ENCODE measurements at places on chromosomes 2 and 18.

DNA sequence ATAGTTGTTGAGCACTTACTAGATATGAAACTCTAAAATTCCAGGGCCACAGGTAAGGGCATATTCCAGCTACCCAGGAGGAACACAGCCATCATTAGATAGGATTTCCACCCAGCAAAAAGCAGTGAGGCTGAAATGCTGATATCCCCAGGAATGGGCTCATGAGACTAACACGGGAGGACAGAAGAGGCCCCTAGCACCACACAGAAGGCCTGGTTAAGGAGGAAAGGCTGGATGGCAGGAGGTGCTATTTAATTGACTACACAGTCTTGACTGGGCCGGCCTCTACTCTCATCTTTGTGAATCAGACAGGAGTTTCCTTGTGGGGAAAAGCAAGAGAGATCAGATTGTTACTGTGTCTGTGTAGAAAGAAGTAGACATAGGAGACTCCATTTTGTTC lies 61.7 kb downstream of the MRPL35 start:
- no peak for DNase-seq

DNA sequence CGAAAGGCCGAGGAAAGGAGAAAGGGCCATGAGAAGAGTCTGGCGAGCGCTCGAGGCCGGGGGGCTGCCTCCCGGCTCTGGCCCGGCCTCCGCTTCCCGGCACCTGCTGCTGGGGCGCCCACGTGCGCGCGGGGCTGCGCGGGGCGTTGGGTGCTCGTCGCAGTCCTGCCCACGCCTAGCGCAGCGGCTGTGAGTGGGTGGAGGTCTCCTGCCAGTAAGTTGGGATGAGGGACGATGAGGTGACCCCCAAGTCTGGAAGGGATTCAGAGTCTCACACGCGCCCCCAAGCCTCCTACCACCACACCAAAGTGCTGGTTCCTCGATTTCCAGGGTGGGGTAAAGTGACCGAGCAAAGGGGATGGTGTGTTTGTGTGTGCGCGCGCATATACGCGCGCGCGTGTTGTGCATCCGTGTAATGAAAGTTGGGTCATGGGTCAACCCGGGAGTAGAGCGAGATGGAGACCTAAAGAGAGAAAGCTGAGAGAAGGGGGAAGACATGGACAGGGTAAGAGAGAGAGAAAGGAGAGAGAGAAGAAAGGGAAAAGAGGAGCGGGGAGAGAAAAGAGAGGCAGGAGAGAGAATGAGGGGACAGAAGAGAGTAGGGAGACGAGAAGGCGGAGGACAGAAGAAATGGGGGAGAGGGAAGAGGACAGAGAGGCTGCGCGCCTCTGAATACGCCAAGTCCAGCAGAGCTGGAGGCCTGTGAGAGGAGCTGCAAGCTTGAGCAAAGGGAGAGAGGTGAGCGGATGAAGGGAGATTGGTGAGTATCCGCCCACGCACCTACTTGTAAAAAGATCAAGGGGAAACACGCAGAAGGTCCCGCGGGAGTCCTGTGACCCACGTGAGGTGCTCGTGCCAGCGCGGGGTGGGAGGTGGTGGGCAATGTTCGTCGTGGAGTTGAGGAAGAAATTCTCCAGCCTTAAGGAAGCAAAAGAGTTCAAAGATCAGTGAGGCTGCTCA lies 1.7 kb upstream of the NETO1 start:
- no peak for DNase-seq

DNA sequence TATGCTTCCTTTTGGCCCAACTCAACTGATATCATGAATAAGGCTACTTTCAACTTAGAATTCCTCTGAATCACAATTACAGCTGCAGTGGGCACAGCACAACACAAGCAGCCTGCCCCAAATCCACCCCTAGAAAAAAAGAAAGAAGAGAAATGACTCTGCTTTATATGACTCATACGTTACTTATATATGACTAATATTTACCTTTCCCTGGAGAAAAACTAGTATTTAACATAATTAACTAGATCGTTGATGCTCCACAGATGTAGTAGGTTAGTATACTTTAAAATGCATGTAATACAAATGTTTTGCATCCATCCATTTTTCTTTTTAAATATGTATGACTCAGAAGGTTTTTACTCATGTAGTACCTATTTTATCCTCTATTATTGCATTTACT lies 133.3 kb upstream of the UNC80 start:
- no peak for DNase-seq

DNA sequence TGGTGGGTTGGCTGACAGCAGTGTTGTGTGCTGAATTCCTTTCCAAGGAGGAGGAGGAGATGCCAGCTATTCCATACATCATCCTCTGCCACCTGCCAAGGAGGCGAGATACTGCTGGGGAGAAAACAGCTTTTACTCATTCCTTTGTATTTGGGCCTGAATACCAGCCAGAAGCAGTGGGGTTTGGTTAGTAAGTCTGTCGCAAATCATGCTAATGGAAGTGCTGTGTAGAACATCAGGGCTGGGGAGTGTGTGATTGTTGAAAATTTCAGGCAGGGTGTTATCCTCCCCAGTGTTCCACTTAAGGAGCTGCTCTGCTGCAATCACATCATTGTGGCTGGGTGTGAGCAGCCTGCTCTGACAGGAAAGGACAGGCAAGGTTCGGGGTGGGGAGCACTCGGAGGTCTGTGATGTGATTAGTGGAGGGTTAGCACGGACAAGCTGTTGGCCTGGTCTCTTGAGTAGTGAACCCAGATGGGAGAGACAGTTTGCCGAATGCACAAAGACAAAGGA lies 128.2 kb upstream of the DLX2 start:
- DNase-seq: no peak

DNA sequence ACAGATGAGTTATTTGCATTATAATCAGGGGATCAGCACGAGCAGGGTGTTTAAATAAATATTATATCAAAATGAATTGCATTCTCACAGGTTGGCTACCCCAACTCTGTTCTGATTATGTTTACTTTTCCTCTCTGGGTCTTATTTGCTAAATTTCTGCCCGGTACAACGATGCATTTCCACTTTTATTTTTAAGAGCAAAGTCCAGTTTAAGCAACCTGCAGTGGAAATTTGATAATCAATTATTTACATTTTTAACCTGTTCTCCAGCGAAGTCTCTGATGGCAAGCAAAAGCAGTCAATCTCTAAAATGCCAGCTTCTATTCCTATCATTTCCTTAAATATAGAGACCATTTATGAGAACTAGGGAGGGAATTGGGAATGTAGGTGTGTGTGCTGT lies 966.6 kb upstream of the SOX11 start:
- no peak for DNase-seq

Measured in stimulated activated CD8-positive, alpha-beta memory T cell treated with anti-CD3 and anti-CD28 coated beads, Interleukin-2, amount 100 ng/mL, for 1 hour (primary cell).